ENCODE measurements at places on chromosomes 1 and 21.

- no peak for DNase-seq
These were observed 393.2 kb upstream of the SPAG17 start for GRCh38 chr1:118578276-118578675.

GRCh38 chr1:209105701-209106100 is 477.8 kb upstream of the CAMK1G start:
- DNase-seq: no peak

DNA sequence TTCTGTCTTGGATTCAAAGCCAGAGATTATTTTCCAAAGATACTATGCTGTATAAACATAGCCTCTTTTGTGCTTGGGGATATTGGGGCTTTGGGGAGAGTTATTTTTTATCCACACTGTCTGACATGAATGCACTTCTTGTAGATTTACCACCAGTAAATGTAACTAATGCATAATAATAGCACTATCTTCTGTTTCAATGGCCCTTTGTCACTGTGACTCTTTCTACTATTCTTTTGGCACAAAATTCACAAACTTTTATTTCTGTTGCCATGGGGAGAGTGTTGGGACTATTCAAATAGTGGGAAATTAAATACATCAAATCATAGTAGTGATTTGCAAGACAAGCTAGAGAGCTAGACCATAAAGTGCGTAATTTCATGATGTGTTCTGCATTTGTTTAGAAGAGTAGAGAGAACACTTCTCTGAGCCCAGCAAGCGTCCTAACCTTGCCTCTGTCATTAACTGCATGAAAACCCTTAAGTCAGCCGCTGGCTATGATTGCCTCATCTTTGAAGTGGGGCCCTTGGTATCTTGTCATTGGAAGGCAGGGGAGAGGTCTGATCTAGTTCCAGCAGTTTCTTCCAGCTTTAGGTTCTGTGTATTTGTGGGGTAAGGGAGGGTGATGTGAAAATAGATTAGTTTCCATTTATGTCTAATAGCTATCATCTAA is 154.4 kb downstream of the HHAT start:
- no peak for DNase-seq

GRCh38 chr1:167554028-167554779 is 642 bp upstream of the CREG1 start:
- DNase-seq: no peak

GRCh38 chr1:192609110-192610079 is 26.6 kb upstream of the RGS13 start:
- DNase-seq: no peak

DNA sequence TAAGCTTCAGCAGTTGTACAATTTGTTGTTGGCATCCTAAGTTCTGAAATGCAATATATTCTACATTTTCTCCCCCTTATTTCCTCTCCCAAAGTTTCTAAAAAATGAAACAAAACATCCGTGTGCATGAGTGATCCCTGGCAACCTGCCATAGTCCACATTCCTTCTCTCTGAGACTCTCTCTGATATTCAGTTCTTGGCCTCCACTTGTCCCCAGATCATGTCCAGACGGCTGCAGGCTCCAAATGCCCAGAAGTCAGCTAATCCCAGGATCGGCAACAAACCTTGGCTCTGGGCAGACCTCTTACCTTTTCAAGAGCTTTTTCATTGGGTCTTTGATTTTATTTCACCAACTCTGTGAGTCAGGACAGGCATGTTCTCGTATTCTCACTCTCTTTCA is 187.8 kb downstream of the ETS2 start:
- DNase-seq: no peak

DNA sequence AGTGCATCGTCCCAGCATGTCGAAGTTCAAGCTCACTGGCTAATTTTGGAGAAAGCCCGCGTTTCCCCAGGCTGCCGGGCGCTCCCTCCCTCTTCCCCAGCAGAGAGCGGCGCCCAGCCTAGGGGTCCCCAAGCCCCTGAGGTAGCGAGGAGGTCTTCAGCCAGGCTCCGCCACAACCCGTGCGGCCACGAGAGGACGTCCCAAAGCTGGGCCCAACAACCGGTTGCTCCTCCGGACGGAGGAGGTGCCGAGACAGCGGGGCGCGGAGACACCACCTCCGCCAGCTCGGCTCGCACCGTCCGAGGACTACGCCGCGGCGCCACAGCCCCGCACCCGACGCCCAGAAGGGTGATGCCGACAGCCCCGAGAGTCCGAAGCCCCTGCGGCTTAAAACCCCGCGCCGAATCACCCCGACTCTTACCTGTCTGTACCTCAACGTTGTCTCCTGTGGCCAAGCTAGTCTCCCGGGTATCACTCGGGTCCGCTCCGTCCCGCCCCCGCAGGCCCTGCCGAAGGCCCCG is at the start of gene DENND2C:
DENND2C (minus strand) TSS at position 488 of the 521 bp plus-strand sequence. CDS start 44,065 bp downstream, outside the sequence.
- DNase-seq: no peak

DNA sequence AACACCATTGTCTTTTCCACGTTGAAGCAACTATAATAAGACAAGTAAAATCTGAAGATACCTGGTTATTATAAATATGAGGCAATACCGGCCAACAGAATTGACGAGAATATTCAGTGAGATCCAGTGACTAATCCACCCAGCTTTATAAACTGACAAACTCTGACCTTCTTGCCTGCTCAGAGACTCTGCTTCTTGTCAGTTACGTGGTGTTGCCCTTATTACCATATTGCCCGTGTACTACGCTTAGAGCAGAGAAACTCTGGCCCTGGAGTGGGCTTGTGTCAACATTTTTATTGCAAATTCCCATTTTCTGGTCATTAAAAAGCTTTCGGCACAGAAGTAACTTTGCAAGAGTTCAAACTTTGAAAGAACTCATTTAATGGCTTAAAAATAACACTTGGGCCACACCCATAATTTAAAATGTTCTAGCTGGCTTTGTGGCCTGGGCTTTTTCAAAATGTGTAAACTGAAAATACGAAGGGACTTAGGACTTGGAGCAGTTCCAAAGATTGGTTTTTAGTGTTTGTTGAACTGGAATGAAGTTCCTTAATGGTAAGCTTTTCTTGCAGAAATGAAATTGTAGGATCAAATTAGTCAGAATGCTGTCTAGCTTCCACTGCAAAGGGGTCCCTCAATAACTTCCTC is 266.2 kb downstream of the LMO4 start:
- DNase-seq: no peak

DNA sequence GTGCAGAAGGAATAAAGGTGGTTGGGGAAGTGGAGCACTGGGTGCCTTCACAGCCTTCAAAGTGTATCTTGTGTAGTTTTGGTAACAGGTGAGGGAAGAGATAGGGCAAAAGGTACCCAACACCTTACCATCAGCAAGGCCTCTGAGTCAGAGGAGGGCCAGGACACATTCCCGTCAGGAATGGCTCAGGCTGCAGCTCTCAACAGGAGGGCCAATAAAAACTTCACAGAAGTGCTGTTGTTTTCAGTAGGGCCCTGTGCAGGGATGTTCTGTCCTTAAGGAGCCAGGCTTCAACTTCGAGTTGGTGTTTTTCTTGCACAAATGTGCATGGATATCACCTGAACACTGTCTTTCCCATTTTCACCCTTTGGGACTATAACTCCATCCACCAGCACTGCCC is 333.4 kb downstream of the ASTN1 start:
- no peak for DNase-seq

Measured in NCI-H1417 treated with DMSO at 0.1 percent for 48 hours (cell line).